Activated T-helper 1 cell treated with Interleukin-2 at 50 U/mL for 16 hours (primary cell): ENCODE measurements at places on chromosomes 13 and 19.

GRCh38 chr13:54597540-54598088 lies 1569.0 kb downstream of the OLFM4 start:
- DNase-seq = no peak

GRCh38 chr13:39038569-39039030 lies 344 bp downstream of the NHLRC3 start:
- peak; percentile 24 for DNase-seq

DNA sequence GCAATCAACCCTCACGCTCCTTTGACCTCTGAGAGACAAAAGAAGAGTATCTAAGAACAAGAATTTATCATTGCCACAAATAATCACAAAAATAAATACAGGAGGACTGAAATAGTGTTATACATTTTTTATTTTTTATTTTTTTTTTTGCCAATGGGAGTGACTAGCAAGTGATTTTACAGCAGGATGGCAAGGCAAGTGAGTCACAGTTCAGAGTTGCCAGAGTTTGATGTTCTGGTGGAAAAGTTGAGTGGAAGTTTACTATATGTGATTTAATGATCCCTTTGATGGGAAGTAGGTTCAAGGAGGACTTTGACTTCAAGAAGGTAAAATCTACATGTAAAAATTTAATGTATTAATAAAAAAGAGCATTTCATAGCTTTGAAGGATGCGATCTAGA lies 2691.4 kb downstream of the PCDH9 start:
- no peak for DNase-seq

- no peak for DNase-seq
Measured at GRCh38 chr19:42252365-42253244, 2.3 kb downstream of the ERF start.

GRCh38 chr13:109707044-109707741 lies 79.2 kb downstream of the IRS2 start:
- DNase-seq = no peak

DNA sequence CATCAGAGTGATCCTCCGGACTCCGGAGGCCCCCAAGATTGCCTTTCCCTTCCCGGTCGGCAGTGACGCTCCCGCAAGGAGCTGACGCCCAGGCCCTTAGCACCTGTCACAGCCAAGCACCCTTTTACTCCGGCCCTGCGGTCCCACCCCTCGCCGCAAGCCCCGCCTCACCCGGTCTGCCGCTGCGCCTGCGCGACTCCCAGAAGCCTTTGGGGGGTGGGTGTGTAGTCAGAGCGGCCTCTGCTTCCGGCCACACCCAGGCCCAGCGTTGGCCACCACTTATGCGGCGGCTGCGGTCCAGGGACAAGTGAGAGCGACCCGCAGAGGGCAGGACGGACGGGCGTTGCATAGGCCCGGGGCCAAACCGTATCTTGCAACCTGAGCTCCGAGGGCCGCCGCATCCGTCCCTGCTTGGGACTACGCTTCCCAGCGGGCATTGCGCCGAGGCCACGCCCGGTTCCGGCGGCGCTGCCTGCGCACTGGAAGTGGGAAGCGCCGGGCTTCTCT lies 441 bp upstream of the ZFP28 start:
- peak; percentile 81 for DNase-seq

- no peak for DNase-seq
Measured at GRCh38 chr13:51231456-51231855, 9.3 kb downstream of the FAM124A start.

DNA sequence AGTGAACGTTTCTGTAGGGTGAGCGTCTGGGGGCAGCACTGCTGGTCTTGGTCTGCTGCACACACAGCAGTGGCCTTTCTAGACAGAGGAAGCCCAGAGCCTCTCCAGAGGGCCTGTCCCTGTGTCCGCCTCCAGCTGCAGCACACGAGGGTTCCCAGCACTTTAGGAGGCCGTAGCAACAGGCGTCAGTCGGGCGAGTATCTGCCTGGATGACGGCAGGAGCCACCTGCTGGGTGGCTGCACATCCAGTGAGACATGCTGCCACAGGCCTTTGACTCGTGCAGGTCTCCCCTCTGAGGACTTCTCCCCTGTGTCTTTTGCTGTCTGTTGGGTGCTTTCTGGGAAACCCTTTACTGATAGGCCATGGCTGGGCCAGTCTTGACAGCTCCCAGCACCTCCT lies 22.1 kb downstream of the AP2A1 start:
- no peak for DNase-seq

DNA sequence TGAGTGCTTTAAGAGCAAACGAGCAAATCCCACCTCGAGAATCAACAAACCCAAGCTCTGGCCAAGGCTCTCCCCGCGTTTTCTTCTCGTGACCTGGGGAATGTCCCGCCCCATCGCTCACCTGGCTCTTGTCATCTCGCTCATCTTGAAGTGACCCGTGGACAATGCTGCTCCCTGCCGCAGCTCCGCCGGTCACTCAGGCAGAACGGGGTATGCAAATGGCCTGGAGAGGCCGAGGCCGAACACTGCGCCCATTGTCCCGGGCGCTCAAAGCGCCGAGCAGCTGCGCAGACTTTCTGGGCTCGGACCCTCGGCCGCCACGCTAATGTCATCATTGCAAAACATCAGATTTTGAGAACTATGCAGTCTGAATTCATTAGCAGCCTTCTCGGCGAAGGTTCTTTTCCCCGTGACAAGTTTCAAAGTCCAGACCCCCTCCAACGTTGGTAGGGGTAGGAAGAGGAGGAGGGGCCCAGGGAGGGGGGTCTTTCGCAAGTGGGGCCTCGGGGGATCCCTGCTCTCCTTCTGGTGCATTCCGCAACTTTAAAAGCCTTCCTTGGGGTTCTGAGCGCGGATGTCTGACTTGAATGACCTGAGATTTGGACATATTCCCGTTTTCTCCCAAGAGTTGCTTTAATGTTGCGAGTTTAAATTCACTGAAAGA lies 39.7 kb downstream of the SOX1 start:
- DNase-seq = no peak

GRCh38 chr19:54035215-54036178 lies 28.2 kb downstream of the VSTM1 start:
- DNase-seq = no peak

- no peak for DNase-seq
Measured at GRCh38 chr19:16019691-16020448, 56.4 kb upstream of the TPM4 start.

GRCh38 chr19:49570997-49571676 lies 9.2 kb downstream of the NOSIP start:
- DNase-seq = no peak

DNA sequence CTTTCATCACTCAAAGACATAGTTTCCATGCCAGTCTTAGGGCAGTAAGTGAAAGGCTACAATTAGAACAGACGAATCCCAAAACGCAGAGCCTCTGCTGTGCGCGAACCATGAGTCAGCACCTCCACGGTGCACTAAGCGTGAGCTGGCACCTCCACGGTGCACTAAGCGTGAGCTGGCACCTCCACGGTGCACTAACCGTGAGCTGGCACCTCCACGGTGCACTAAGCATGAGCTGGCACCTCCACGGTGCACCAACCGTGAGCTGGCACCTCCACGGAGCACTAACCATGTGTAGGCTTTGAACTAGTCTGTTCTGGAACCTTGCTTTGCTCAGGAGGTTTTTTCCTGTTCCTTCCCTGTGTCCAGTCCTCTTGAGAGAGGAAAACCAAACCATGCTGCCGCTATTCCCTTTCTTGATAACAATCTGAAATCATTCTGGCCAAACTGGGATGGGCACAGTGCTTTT lies 120.6 kb downstream of the IRS2 start:
- DNase-seq = no peak

DNA sequence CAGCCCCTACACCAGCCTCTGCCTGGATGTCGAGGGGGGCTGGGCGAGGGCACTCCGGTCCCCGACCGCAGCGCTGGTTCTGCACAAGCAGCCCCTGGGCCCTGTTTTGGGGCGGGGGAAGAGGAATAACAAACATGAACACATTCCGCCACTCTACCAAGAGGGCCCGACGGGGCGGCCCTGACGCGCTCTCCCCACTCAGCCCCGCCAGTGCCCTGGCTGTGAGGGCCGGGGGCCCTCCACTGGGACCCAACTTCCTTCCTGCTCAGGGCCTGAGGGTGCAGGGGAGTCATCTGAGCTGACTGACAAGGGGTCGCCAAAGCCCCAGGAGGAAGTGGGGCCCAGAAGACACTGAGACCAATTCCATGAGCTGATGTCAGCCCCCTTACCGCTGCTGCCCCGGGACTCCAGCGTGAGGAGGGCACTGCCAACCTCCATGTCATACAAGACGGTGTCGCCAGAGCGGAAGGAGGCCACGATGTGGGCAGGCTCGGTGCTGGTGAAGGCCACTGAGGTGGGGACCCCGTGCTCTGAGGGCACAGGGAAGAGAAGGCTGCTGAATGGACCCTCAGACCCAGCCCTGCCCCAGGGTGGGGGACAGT lies 5.6 kb upstream of the PRKD2 start:
- no peak for DNase-seq

GRCh38 chr19:56748378-56748777 lies 76.8 kb upstream of the ZNF835 start:
- no peak for DNase-seq

GRCh38 chr13:49932066-49932465 lies 4.1 kb downstream of the SPRYD7 start:
- DNase-seq = no peak

GRCh38 chr13:102317593-102317992 lies 84.3 kb downstream of the FGF14 start:
- no peak for DNase-seq

GRCh38 chr13:108270442-108270841 lies 924 bp downstream of the TNFSF13B start:
- DNase-seq = no peak

DNA sequence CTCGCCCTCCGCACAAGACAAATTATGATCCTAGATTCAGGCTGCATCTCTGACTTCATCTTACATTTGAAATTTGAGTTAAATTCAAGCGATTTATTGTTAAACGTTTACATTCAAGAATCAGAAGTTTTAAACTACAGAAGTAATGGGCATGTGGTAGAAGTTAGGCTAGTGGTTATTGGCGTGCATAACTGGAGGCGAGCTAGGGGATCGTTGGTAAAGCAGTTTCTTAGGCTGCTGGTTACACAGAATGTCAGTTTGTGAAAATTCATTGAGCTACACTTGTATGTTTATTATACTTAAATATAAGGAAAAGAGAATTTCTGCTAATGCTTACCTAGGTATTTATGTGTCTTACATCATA lies 733 bp upstream of the CDX2 start:
- no peak for DNase-seq

GRCh38 chr19:8569066-8569771 lies 8.0 kb downstream of the MYO1F start:
- peak; percentile 60 for DNase-seq

DNA sequence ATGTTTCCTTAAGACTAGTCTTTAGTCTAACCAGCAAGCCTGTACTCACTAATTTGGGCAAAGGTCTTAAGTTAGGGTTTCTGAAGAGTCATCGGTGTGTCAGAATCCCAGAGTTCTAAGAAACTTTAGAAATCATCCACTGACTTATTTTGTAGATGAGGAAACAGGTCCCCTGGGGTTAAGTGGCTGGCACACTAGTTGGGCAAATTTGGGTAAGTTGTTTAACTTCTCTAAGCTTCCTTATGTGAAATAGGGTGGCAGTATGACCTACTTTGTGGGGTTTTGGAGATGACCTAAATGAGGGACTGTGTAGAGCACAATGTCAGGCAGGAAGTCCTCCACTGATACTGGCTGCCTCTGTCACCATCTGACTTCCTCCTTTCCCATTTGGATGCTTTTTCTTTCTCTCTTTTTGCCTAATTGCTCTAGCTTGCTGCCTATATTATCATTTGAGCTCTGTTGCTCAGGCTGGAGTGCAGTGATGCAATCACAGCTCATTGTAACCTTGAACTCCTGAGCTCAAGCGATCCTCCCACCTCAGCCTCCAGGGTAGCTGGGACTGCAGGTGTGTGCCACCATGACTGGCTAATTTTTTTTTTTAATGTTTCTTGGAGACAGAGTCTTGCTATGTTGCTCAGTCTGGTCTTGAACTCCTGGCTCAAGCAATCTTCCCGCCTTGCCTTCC lies 2.3 kb downstream of the ADGRE3 start:
- no peak for DNase-seq

DNA sequence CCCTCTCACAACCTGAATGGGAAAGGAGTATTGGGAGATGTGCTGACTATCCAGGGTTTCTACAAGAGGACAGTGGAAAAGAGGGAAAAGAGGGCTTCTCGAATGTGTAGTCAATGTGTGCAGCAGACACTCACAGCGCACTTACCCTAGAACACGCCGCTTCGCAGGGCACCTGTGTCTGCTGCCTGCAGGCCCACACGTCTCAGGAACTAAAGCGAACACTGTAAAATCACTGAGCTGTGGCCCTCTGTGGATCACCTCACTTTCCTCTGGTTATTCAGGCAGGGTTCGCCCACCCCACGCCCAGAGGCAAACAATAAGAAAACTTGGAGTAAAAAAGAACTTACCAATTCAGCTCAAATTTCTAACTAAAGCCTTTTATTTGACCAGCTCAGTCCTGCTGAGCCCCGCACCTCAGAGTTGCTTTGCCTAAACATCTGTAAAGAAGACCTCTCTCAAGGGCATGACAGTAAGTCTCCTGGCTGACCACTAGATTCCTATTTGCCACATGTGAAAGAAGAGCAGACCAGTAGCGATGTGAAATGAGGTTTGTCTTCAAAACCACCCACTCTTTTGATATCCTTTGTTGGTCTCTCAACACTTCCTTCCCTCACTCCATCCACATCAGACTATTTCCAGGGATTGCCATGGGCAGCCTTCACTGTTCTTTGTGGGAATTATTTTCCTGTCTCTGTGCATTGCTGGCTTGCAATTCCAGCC lies 19.3 kb upstream of the DOCK9 start:
- DNase-seq = no peak

DNA sequence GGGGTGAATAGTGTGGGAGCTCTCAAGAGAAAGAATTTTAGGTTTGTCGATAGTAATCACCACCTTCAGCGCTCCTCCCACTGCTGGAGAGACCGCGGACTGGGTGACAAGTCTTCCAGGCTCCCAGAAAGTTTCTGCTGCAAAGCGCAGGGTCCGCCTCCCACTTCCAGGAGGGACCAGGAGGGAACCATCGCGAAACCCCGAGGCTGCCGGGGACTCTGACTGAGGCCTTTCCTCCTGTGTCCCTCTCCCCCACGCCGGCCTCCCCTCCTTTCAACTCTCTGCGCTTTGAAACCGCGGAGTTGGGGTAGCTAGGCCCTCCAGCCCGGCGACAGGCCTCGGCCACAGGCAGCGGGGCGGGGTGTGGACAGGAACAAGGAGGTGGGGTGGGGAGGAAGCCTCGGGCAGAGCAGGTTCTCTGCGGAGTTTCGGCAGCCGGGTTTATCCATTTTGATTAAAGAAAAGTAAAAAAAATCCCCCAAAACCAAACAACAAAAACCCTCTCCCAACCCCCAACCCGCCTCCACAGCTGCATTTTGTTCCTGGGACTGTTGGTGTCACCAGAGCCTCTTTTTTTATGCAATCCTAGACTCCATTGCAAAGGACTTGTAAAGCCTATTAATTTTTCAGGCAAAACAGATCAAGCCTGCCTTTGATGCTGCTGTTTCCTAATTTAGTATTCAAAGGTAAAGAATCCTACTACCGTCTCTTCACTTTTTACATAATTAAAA lies 157.2 kb downstream of the TM9SF2 start:
- peak; percentile 34 for DNase-seq

GRCh38 chr19:54201172-54201701 lies 579 bp downstream of the RPS9 start:
- no peak for DNase-seq

GRCh38 chr13:73991884-73992283 lies 142.3 kb downstream of the KLF12 start:
- no peak for DNase-seq

GRCh38 chr13:40238761-40239160 lies 427.7 kb downstream of the FOXO1 start:
- no peak for DNase-seq
